DMS53 (cell line): ENCODE measurements at places on chromosomes 1 and 21.

DNA sequence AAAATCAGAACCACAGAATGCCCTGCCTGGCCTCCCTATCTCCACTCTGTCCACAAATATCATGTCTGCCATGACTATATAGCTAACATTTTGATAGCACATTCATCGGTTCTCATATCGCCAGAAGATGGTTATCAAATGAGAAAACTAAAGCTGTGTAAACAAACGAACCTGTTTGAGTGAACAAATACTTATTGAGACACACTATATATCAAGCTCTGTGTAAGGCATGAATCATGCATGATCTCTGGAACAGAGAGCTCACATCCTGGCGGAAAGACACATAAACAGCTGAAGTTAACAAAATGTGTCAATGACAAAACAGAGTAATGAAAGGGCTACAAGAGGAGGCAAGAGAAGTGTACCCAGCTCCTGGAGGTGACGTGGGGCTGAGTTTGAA lies 13.1 kb downstream of the KCND3 start:
- DNase-seq: peak; percentile 92

DNA sequence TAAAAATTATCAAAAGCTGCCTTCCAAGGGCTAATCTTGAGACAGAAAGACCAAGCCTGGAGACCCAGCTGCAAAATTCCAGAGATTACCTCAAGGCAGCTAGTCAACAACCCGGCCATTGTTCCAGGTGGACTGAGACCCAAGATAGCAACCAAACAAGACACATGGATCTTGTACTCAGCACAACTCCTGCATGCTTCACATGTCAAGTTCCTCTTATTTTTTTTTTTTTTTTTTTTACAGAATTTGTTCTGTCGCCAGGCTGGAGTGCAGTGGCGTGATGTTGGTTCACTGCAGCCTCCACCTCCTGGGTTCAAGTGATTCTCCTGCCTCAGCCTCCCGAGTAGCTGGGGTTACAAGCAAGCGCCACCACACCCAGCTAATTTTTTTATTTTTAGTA lies 40.1 kb downstream of the CD2 start:
- no peak for DNase-seq

- DNase-seq: peak; percentile 95
Observed at GRCh38 chr1:206705191-206705590, 20.5 kb downstream of the MAPKAPK2 start.

DNA sequence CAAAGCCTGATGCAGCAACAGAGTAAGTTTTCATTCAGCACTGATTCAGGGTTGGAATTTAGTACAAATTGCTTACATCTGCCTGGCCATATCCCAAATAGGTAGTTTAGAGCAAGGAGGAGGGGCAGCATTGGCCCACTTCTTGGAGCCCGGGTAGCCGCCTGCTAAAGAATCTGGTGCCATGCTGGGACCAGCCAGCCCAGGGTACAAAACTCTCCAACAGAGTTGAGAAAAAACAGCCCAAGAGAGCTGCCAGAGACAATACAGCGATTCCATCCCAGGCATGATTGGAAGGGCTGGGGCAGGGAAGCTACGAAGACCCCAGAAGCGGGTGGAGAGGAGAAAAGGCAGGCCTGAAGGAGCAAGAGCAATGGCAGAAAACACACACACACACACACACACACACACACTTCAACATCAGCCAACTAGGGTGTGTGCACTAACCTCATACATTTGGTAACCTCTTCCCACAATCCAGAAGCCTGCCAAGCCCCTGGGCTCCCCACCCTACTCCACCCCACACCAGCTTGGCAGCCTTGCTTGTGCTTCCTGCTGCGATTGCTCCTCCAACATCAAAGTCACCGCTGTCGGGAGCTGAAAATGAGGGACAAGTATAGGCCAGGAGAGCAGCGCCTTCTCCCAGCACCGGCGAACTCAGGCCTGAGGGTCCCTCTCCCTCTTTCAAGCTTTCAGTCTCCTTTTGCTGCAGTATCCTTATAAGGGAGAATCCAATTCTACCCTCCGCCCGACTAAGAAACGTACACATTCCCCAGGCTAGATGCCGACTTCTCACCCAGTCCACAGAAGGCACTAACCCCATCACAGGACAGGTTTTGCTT lies 1.2 kb downstream of the PIK3C2B start:
- peak; percentile 80 for DNase-seq

DNA sequence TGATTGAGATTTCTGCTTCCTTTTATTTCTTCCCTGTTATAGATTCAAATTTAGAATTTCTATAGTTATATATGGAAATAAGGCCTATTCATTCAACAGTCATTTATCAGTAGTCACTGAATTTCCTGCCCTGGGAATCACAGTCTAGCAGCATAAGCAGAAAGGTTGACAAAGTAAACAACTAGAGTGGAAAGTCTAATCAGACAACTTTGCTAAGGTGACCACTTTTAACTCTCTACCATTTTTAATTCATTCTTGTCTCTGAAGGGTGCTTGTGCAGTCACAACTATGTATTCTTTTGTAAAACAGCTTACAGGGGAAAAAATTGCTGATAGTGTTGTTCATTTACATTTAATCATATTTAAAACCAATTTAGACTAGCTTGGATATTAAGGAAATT lies 66.1 kb upstream of the PLA2G4A start:
- DNase-seq: peak; percentile 33

GRCh38 chr1:162846256-162847212 lies 14.4 kb downstream of the CCDC190 start:
- no peak for DNase-seq

- DNase-seq: peak; percentile 4
Observed at GRCh38 chr1:157849229-157849875, 7.7 kb upstream of the CD5L start.

DNA sequence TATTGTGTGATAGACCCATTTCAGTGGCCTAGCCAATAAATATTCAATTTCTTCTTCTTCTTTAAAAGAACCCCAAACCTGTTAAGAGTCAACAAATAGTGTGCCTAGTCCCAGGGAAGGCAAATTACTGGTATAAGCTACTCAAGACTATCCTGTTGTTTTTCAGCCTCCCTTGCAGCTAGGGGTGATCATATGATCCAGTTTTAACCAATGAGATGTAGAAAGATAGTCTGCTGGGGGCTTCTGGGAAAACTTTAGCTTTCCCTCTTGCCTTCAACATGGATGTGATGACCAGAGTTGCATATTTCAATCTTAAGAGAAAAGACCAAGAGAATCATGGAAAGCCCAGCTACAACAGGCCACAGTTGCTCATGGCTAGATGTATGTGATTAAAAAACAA lies 4.7 kb upstream of the NUP210L start:
- no peak for DNase-seq

- DNase-seq: peak; percentile 96
Observed at GRCh38 chr1:222928212-222928611, 113.4 kb downstream of the DISP1 start.

GRCh38 chr1:154427173-154428139 lies 22.3 kb downstream of the IL6R start:
- no peak for DNase-seq

DNA sequence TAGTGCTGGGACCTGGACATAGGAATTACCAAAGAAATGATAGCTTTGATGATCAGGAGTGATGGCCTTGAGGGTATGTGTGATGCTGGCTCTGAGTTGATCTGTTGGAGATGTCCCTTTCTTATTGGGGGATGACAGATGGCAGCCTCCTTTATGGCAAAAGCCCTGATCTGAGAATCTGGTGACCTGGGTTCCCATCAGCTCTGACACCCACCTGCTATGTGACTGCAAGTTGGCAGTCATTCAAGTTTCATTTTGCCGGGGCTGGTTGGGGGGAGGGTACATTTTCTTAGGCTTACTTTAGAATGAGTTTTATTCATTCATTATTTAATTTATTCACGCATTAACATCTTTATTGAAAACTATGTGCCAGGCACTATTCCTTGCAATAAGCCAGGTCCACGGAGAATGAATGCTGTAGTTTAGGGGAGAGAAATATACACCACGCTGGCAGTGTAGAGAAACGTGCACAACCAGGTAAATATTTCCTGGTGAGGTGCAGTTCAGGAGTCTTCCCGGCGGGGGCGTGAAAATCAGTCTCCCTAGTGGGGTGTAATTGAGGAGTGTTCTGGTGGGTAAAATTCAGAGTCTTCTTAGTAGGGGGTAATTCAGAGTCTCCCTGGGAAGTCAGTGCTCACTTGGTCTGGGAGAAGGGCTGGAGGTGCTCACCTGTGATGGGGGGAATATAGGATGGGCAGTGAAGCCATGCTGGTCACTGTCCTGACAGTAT lies 401.3 kb downstream of the CAMTA1 start:
- DNase-seq: peak; percentile 20

GRCh38 chr1:26536081-26536480 lies 6.5 kb downstream of the RPS6KA1 start:
- DNase-seq: no peak
